ENCODE measurements at places on chromosomes 1 and 21.

- DNase-seq = no peak
Observed at GRCh38 chr1:203322500-203323179, 17.3 kb downstream of the BTG2 start.

GRCh38 chr1:107863342-107863741 is 101.6 kb downstream of the VAV3 start:
- no peak for DNase-seq

GRCh38 chr1:216005916-216006315 is 417.3 kb downstream of the USH2A start:
- no peak for DNase-seq

- peak; percentile 60 for DNase-seq
Observed at GRCh38 chr1:44714944-44715571, 15.9 kb downstream of the RNU5D-1 start.

- no peak for DNase-seq
Observed at GRCh38 chr1:92968138-92969032, 7.1 kb upstream of the DIPK1A start.

GRCh38 chr1:245054507-245055270 is 100.1 kb upstream of the KIF26B start:
- no peak for DNase-seq

GRCh38 chr1:117014209-117014608 is 12.6 kb downstream of the CD101 start:
- DNase-seq = no peak

- no peak for DNase-seq
Observed at GRCh38 chr1:169601096-169601881, 15.0 kb upstream of the F5 start.

DNA sequence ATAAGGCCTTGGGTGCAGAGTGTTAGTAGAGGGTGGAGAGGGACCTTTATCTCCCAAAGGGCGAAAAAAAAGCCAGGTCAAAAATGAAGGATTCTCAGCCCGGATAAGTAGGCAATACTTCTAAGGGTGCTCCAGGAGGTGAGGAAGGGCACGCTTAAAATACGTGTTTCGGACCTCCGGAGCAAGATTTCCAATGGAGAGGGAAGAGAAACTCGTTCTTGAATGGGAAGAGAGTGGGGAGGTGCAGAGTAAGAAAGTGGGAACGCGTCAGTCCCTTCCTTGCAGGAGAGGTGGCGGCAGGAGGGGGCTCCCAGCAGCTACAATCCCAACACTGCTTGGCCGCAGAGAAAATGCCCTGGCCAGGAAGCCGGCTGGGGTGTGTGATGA is 581 bp downstream of the EFCAB14 start:
- no peak for DNase-seq

GRCh38 chr1:1004780-1005697 is 5.1 kb upstream of the HES4 start:
- DNase-seq = no peak

- no peak for DNase-seq
Observed at GRCh38 chr1:59025201-59025600, 241.4 kb upstream of the JUN start.

- DNase-seq = no peak
Observed at GRCh38 chr21:15007716-15008296, 57.0 kb downstream of the NRIP1 start.

DNA sequence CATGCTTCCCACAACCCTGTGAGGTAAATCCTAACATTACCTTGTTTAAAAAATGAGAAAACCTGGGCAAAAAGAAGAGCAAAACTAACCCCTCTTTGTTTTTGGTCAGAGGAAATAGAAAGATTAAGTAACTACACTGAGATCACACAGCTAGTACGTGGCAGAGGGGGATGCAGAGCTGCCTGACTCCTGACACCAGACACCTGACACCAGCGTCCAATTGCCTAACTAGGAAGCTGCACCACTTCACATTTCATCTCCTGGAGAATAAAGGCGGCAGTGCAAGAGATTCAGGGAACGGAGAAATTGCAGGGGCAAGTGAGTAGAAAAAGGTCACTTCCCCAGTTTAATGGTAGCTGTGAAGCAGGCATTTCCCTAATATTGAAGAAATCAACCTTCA is 229.3 kb upstream of the PTBP2 start:
- no peak for DNase-seq

- DNase-seq = no peak
Observed at GRCh38 chr1:29237129-29237821, 953 bp downstream of the PTPRU start.

DNA sequence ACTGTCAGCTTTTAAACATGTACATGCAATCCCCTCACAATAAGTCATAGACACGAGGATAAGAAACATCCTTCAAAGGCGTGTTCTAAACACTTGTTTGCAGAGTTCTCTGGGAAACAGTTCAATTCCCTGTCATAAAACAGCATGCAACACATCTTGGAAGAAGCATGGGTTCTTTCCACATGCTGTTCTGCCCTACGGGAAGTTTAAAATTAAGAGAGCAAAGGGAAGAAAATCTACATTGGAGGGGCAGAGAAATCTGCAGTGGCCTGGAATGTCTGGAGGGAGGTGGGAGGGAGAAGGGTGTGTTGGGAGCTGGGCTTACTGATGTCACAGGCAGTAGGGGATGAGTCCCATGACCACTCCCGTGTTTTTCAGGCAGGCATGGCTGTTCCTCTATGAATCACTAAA is 98.3 kb upstream of the SLC2A1 start:
- no peak for DNase-seq

DNA sequence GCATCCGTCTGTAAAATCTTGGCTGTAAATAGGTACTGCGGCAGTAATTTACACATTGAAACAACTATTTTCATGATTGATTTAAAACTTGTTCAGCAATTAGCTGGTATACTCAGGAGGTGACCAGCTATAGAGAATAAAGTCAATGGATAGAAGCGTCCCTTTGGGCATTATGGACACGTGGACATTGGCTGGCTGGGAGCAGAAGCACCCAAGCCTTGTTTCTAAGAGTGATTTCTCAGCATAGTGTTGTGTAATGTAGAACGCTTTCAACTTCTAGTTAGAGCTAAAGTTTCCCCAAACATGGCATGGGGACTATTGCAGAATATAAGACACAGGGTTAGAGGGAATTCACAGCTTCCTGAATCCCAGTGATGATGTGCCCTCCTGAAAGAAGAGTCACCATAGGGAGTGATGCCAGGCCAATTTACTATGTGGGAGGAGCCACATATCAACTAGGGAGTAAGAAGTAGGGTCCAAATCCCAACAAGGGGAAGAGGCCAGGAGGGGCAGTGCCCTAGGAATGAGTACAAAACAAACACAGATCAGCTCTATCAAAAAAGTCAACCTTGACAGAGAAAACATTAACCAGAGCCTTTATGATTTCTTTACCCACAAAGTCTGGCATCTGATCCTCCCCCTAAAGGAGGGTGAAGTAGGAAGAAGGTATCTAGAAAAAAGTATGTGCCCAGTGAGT is 92.7 kb downstream of the SUSD4 start:
- DNase-seq = no peak

GRCh38 chr1:236951672-236952071 is 52.6 kb downstream of the MT1HL1 start:
- no peak for DNase-seq

DNA sequence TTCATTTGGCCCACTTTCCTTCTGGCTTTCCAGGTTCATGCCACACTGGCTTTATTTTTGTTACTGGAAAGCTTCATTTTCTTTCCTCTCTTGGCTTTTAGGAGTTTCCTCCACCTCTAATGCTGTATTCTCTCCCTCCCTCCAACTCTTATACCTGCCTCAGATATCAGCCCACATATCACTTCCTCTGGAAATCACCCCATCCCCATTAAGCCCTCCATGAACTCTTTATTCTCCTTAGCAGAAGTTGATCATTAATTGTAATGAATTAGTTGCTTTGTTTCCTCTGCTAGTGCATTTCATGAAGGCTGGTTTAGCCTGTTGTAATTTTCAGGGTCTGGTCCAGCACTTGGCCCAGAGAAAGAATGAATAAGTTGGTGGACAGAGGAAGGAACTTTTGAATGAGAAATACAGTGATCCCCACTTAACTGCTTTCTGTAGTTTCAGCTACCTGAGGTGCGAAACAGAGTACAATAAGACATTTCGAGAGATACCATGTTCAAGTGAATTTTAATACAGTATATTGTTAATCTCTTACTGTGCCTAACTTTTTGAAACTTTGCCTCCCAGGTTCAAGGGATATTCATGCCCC is 1.7 kb downstream of the SOAT1 start:
- no peak for DNase-seq

DNA sequence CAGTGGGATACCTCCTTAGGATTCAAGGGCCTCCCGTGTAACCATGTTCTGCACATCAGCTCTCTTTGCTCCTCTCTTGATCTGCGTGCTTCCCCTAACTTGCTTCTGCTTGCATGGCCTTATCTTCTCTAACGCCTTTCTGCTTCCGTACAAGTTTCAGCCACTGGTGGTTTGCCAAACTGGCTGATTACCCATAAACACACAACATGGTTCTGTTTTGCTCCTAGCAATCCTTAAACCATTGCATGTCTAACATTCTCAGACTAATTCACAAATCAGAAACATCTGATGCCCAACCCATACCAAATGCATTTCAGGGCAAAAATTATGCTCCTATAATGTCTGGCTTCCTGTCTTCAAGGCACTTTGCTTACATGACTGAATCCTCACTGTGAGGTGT is 166.4 kb downstream of the PBX1 start:
- no peak for DNase-seq

GRCh38 chr1:11771481-11772043 is 9.6 kb downstream of the C1orf167 start:
- DNase-seq = no peak

GRCh38 chr1:56448529-56449300 is 130.6 kb downstream of the PLPP3 start:
- no peak for DNase-seq

DNA sequence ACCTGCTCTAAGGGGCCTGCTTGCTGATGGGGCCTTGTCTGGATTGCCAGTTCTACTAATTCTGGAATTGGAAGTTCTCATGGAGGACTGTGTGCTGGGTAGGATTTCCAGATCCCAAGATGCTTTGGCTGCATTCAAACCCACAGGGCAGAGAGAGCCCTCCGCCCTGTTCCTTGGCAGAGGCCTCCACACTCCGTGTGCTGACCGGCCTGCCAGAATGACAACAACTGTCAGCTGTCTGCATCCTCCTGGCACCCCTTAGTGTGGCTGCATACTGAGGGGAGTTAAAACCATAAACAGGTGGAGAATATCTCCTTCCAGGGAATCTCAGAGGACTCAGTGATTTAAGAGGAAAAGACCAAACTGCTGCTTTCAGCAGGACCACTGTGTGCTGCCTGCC is 60.7 kb downstream of the ADARB1 start:
- DNase-seq = no peak

- no peak for DNase-seq
Observed at GRCh38 chr1:153816283-153816889, 41.2 kb downstream of the SLC27A3 start.

DNA sequence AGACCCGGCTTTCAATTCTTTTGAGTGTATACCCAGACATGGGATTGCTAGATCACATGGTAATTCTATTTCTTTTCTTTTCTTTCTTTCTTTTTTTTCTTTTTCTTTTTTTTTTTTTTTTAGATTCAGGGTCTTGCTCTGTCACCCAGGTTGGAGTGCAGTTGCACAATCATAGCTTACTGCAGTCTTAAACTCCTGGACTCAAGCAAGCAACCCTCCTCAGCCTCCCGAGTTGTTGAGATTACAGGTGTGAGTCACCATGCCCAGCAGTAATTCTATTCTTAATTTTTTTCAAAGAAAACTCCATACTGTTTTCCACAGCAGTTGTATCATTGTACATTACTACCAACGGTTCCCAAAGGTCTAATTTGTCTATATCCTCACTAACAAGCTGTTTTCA is 13.5 kb upstream of the RNF186 start:
- DNase-seq = no peak

GRCh38 chr1:78038491-78038939 is 7.3 kb upstream of the GIPC2 start:
- DNase-seq = no peak
